ENCODE measurements at places on chromosomes 13 and 19.

GRCh38 chr13:23739596-23739995 lies 149.6 kb downstream of the MIPEP start:
- DNase-seq, result no peak

GRCh38 chr19:28523619-28524018 lies 689.3 kb downstream of the UQCRFS1 start:
- no peak for DNase-seq

- DNase-seq, result no peak
These were observed 58.1 kb upstream of the UBL3 start for GRCh38 chr13:29908416-29909080.

- DNase-seq, result no peak
These were observed 42.5 kb downstream of the RASA3 start for GRCh38 chr13:114089751-114090400.

DNA sequence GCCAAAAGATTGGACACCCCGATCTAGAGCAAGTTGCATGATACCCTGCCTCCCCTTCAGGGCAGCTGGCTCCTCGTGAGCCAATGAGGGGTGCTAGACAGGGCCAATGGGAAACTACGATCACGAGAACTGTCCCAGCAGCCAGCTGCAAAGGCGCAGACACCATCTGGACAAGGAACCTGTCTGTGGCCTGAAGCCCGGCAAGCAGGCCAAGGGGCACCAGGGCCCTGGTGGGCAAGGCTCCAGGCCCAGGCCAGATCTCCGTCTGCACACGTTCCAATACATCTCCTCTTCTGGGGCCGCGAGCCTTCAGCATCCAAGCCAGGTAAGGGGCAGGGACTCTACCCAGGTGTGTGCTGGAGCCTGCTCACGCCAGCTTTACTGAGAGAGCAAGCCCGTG lies 20.2 kb downstream of the MED26 start:
- DNase-seq, result no peak

- no peak for DNase-seq
These were observed 113.5 kb upstream of the EDNRB start for GRCh38 chr13:78032132-78032531.

DNA sequence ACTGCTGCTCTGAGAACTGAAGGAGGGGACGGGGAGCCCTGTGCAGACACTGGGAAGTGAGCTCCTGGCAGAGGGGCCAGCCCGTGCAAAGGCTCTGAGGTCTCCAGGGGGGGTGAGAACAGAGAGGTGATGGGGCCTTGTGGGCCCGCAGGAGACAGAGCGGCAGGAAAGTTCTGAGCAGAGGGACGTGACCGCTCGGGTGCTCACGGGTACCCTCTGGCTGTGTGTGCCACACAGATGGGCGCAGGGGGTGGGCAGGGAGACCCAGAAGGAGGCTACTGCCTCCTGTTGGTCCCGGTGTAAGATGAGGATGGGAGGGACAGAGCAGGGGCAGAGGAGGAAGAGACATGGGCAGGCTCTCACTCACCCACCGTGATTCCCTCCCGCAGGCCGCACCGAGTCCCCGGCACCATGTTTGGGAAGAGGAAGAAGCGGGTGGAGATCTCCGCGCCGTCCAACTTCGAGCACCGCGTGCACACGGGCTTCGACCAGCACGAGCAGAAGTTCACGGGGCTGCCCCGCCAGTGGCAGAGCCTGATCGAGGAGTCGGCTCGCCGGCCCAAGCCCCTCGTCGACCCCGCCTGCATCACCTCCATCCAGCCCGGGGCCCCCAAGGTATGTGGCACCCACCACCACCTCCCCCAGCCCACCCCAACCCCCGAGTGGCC lies 27.5 kb upstream of the NCCRP1 start:
- DNase-seq, result no peak

DNA sequence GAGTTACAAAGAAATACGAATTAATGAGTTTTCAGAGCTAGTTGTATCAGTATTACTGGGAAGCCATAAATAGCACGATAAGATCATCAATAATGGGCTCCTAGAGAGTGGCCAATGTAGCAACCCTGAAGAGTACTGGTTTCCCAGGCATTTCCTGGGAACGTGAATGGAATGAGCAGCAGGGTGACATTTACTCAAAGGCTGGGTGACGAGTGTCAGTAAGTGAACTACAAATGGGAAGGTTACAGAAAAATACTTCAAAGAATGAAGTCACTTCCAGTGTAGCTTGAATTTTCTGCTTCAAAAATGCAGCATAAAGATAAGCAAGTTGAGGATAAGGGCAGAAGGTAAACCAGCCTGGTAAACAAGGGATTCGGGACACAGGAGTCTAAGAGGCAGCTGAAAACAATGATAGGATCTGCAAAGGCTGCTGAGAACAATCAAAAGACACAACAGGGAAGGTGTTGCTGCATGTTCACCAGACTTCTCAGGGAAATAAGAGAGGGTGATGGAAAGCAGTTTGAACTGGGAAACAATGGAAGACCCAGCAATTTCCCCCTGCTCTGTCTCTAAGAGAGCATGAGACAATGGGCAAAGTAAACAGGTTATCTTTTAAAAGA lies 48.6 kb upstream of the POSTN start:
- no peak for DNase-seq

DNA sequence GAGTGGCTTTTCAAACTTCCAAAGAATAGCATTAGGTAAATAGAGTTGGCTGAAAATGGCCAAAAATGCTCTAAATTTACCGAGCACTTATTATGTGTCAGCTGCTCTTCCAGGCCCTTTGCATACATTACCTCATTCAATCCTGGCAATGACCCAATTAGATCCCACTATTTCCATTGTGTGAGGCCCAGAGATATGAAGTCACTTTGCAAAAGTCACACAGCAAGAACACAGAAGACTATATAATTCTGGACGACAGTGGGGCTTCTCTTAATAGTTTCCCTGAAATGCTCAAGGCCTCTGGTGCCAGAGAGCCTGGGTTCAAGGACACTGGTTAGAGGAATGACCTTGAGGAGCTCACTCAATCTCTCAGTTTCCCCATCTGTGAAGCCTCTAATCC lies 146.8 kb downstream of the IER2 start:
- no peak for DNase-seq

DNA sequence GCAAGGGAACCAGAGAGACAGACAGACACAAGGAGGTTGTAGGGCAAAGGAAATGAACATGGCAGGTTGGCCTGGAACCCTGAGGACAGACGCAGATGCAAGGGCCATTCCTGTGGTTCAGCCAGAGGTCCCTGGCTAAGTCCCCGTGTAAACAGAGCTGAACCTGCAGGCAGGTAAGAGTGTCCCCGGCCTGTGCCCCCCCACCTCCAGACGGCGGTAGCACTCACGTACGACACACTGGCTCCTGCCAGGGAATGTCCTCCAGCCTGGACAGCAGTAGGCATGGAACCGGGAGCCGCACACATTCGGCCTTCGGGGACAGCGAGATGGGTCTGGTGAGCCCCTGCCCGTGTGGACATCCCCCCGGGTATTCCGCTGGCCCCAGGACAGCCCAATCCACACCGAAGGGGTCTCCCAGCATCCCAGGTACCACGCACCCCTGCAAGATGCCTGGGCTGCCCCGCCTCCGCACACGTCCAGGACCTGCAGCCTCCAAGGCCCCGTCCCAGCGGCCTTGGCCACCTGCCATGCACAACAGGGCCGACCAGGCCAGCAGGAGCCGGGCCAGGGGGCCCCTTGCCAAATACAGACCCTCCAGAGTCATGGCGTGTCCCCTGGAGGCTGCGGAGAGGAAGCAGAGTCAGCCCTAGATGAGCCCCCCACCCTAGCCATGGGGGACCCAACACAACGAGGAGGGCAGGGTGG lies 2.4 kb downstream of the FBN3 start:
- DNase-seq, result no peak

DNA sequence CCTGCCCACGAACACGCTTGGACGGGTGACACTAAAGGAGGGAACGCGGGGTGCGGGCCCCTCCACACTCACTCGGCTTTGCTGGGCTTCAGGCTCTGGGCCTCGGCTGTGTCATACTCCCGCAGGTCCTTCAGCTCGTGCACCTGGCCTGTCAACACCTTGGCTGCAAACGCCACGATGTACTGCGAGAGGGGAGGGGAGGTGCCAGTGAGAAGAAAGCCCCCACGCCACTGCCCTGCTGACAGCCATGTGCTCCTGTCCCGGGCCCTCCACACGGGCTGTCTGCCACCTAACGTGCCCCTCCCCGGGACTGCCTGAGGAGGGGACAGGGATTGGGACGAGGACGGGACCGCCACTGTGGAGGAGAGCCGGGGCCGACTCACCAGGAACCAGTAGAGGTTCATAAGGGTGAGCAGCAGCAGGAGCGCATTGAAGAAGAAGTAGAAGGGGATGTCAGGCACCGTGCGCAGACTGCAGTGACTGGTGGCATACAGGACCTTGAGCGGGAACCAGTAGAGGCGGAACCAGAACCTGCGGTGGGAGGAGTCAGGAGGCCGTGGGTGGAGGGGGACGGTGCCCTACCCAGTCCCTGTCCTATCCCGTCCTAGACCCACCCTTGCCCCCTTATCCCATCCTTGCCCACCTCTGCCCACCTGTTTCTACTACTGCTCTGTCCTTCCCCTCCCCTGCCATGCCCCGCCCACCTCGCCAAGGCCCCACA lies 16.9 kb downstream of the CERS1 start:
- no peak for DNase-seq

DNA sequence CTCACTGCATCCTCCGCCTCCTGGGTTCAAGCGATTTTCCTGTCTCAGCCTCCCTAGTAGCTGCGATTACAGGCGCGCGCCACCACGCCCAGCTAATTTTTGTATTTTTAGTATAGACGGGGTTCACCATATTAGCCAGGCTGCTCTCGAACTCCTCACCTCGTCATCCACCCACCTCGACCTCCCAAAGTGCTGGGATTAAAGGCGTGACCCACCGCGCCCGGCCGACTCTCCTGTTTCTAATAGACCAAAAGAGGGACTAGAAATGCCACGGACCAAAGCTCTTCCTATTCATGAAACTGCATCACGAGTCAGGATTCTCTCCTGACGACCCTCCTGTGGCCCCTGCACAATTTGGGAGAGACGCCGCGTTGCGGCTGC lies 563 bp downstream of the ZNF43 start:
- DNase-seq, result no peak

DNA sequence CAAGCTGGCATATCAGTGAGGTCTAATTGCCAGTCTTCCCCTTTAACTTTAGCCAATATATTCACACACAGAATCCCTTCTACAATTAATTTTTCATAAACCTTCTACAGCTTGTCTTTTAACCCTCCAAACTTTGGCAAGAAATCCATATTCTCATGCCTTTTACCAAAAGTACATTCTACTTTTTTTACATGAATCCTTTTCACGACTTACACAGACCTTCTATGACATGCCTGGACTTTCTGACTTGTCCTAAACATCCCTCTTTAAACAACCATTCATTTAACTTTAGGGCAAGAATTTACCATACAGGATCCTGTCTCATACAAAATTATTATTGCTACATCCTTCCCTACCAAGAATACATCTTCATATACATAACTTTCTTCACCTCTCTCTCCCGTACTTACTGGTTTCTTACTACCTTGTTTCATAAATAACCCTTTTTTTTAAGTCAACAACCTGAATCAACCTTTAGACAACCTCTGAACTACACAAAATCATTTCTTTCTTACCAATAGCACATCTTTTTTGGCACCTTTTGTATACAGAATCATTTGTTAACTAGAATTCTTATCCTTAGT lies 23.5 kb downstream of the ZNF544 start:
- DNase-seq, result peak; percentile 22

GRCh38 chr13:85080691-85081090 lies 718.5 kb downstream of the SLITRK6 start:
- DNase-seq, result no peak

GRCh38 chr19:38304352-38304865 lies 358 bp downstream of the C19orf33 start:
- DNase-seq, result no peak

DNA sequence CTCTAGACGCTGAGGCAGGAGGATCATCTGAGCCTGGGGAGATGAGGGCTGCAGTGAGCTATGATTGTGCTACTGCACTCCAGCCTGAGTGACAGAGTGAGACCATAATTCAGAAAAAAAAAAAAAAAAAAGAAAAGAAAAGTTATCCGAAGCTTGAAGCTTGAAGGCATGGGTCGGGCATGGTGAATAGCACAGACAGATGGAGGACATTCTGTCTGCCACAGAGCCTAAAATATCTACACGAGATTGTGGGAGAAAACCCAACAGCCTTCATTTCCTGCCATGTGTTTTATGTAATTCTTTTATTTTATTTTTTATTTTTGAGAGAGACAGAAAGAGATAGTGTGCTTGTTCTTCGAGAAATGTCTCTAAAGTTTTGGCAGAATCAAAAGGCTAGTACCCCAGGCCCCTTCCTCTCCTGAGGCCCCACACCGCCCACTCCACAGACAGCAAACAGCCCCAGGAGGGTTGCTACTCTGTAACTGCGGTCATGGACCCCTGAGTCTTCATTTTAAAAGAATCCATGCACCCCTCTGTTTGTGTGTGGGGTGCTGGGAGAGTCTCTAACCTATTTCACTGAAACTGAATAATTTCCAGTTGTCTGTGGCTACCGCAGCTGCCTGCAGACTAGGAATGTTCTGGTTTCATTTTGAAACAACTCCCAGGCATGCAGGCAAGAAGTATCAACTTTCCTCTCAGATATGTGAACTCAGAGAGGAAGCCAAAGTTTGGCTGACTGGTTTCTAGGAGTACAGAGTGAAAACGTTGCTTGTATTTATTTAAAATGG lies 38.4 kb upstream of the RCBTB2 start:
- no peak for DNase-seq

- no peak for DNase-seq
These were observed 390.4 kb downstream of the KLF5 start for GRCh38 chr13:73449252-73449651.

DNA sequence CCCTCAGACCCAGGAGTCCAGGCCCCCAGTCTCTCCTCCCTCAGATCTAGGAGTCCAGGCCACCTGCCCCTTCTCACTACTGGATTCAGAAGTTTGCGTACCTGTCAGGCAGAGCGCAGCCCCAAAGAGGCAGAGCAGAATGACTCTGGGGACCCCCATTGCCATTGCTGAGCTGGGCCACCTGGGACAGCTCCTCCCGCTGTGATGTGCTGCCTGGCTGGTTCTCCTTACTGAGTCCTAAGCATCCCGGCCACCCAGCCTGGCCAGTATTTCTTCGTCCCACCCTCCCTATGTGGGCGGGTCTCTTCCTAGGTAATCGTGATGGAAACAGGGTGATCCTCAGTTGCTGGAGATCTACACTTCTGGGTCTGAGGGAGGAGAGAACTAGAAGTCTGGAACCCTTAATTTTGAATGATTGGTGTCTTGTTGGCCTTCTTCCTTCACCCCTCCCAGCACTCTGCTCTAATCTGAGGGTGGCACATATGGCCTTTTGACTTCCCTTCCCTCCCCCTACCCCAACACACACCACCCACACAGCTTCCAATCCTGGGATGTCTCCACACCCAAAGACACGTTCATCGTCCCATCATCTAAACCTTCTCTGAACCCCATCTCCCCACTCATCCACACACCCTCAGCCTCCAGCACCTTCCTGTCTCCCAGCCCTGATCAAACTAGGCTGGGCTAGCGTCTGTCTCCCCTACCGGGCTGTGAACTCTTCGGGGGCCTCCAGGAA lies at the start of gene LYPD5:
Gene LYPD5, minus strand, starts transcription at position 232 of the 736 bp plus-strand sequence. Its CDS starts 67 bp downstream, at position 165.
- DNase-seq, result no peak

DNA sequence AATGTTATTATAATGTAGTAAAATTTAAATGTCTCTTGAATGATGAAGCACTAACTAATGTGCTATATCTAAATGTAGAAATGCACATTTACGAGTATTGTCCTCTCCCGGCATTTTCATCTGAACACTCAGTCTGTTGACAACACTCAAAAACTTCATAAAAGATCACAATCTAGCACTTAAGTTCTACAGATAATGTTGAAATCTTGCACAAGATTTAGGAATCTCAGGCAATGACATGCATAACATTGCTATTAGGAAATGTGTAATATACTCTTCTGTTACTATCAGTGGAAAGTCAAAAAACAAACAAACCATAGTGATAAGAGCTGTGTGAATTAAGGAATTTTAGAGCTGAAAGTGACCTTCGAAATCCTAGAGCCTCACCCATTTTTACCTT lies 37.5 kb upstream of the XPO4 start:
- DNase-seq, result no peak
